Stimulated activated CD4-positive, alpha-beta T cell treated with anti-CD3 and anti-CD28 coated beads, TNF-alpha, amount 100 ng/mL, for 24 hours (primary cell): ENCODE measurements at places on chromosomes 6 and 20.

DNA sequence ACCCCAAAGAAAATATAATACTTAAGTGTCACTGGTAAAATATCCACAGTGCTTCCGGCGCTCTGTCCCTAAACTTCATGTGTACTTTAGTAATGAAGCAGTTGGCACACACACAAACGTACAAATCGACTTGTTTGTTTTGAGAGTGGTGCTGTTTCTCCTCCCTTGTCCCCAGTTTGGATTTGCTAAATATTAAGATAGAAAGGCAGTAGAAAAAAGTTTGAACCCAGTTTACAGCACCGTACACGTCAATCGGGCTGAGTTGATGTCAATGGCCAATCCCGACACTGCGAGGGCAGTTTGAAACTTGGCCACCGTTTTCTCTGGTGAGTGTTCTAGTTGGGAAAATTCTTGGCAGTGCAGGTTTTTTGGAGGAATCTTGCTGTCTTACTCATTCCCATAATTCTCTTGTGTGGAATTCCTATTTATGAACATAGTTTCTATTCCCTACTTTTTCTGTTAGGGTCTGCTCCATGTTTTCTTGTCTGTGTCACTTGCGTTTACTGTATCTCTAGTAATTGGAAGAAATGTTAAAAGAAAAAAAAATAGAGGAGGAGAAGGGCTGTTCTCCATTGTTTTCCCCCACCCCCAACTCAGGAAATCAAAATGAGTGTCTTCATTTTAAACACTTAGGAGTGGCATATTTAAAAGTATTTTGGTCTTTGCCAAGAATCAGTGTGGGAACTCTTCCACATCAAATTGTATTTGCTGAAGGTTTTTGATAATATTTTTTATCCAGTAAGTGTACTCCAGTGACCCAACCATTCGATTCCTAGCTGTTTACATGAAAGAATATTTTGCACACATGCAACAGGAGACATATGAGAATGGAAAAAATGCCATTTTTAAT, 72.3 kb downstream of the OR2B2 start:
- no peak for DNase-seq

GRCh38 chr6:21413428-21413827, 180.1 kb upstream of the SOX4 start:
- no peak for DNase-seq

GRCh38 chr6:20699402-20699801, 165.1 kb downstream of the CDKAL1 start:
- DNase-seq: no peak

DNA sequence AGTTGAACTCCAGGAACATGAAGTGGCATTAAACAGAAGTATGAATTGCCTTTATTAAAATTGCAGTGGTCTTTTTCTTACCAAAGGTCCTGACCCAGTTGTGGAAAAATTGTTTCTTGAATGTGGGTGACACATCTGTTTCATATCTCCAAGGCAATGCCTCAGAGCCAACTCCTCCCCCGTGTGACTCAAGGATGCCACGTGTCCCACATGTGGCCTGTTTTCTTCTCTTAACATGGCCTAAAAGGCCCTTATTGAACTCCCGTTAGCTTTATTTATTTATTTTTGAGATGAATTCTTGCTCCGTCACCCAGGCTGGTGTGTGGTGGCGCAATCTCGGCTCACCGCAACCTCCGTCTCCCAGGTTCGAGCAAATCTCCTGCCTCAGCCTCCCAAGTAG, 128.4 kb upstream of the ESR1 start:
- peak; percentile 34 for DNase-seq

DNA sequence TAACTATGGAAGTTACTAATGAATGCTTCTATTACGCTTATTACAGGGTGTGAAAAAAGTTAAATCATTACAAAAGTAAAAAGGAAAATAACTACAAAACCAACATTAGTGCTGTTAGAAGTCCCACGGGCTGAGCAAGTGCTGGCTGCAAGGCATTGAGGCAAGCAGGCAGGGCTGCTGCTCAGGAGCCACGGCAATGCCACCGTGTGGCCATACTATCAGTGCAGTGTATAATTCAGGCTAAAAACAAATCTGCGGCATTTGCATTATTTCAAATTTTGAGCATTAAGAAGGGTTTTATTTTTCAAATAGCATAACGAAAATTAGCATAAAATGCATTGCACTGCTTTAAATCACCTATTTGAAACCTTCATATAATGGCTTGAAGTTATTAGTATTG, 17.1 kb downstream of the IFNGR1 start:
- DNase-seq: no peak

GRCh38 chr6:13380761-13381160, 52.4 kb upstream of the TBC1D7 start:
- no peak for DNase-seq

DNA sequence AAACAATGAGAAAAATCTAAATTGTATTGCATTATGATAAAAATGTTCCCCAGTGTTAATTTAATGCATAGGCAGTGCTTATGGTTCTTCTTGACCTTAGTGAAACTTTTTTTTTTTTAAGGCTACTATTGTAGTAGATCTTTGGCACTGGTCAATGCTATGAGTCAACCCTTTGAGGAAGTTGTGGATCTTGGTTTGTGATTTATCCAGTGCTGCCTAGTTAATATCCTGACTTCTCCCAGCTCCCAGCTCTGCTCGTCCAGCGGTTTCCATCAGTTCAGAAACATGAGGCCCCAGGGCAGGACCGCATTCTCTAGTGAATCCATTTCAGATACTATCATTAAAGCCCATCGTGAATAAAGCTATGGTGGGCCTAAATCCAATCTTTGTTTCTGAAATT, 364.5 kb upstream of the JARID2 start:
- DNase-seq: no peak

GRCh38 chr6:83852528-83853177, 507 bp upstream of the RIPPLY2 start:
- no peak for DNase-seq

- no peak for DNase-seq
Observed at GRCh38 chr6:122800906-122801305, 11.8 kb downstream of the SMPDL3A start.

- no peak for DNase-seq
Observed at GRCh38 chr6:29679962-29680361, 990 bp downstream of the ZFP57 start.

- no peak for DNase-seq
Observed at GRCh38 chr6:494394-494793, 102.8 kb downstream of the IRF4 start.

DNA sequence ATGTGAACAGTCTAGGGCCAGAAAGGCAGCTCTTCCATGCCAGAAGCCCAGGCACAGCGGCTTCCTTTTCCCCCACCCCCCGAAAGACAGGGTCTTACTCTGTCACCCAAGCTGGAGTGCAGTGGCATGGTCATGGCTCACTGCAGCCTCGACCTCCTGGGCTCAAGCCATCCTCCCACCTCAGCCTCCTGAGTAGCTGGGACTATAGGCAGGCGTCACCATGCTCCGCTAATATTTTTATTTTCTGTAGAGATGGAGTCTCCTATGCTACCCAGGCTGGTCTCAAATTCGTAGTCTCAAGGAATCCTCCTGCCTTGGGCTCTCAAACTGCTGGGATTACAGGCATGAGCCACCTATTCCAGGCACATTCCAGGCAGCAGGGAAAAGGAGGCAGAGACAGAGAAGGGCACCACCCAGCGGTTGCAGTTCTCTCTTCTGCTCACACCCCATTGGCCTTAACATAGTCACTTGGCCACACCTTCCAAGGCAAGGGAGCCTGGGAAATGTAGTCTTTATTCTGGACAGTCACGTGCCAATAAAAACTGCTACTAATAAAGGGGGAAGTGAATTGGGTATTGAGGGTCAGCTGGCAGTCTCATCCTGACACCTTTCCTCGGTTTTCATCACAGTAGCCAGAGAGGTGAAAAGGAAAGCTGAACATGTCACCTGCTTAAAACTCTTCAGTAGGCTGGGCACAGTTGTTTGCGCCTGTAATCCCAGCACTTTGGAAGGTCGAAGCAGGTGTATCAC, 205.9 kb downstream of the ZMYND8 start:
- DNase-seq: no peak

- DNase-seq: no peak
Observed at GRCh38 chr6:45721665-45722064, 294.0 kb downstream of the CLIC5 start.

DNA sequence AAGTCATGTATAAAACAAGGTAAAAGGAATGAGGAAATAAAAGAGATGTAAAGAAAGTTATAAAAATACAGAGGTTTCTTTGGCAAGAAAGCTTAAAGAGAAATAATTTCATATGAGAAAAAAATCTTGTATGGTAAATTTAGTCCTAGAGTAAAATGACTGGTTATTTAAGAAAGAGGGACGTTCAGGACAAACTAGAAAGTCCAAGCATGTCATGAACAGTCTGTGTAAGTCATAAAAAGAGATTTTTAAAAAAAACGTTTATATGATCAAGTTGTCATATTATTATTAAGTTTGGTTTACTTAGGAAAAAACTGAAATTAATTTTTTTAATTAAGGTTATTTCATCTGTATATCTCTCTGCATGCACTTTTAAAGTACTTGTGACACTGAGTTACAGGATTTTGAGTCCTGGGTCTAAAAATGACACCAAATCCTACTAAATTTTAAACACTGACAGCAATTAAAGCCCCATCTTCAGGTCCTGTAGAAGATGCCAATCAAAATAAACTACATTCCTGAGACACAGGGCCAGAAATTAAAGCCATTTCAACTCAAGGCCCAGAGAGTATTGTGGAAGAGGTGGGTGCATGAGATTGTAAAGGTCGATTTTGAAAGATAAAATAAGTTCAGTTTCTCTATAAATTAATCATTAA, 62.4 kb downstream of the AGPAT4 start:
- no peak for DNase-seq

- no peak for DNase-seq
Observed at GRCh38 chr6:14792118-14792955, 453.5 kb upstream of the JARID2 start.

DNA sequence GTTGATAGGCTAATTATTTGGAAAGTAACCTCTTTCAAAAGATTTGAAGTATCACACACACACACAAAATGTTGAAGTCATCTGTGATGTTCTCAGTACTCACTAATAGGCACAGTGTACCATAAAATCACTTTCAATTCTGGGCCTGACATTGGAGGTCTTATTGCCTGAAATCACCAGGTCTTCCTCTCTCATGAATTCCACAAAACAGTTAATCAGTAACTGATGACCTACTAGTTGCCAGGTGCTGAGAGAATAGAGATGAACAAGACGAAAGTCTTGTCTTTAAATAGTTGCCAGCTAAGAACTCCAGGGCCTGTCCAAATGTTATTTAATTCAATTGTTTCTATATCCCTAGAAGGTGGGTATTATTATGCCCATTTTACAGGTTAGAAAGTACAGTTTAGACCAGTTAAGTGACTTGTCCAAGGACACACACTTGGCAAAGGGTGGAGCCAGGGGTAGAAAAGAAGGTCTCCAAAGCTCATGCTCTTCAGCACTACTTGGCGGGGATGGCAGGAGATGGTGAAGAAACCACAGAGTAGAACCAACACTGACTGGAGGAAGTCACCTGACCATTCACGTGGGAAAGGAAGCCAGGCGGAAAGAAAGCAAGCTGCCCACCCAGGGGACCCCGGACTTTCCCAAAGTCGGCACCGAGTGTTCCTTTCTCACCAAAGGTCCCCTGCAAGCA, 116.4 kb downstream of the KIF6 start:
- DNase-seq: no peak

GRCh38 chr20:1868856-1869255, 26.4 kb upstream of the SIRPA start:
- DNase-seq: no peak

- no peak for DNase-seq
Observed at GRCh38 chr20:36043441-36043840, 75.1 kb downstream of the CNBD2 start.

DNA sequence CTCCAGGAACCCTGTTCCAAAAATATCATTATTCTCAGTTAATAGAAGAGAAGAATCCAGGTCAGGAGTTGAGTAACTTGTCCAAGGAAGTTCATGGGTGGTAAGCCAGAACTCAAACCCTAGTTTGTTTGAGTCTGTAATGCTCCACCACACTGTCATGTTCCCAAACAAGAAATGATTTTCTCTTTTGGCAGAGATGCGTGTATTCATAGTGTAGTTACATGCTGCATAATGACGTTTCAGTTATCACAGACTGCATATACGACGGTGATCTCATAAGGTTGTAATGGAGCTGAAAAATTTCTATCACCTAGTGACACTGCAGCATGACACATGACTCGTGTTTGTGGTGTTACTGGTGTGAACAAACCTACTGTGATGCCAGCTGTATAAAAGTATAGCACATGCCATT, 102.6 kb downstream of the TULP4 start:
- DNase-seq: no peak

DNA sequence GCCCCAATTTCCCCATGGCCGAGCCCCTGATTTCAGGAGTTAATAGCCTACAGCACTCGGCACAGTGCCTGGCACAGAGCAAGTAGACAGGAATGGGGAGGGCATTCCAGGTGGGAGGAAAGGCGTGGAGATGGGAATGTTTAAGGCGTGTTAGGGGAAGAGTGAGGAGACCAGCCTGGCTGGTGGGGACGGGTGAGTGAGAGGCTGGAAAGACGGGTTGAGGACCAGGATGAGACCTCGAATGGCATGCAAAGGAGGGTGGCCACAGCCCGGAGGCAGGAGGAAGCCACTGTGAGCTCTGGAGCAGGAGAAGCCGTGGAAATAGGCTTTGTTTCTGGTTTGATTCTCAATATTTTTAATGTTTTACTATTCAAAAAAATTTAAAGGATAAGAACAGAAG, 49.5 kb downstream of the CEBPB start:
- DNase-seq: no peak

GRCh38 chr6:111329882-111330633, 153.0 kb downstream of the REV3L start:
- no peak for DNase-seq

DNA sequence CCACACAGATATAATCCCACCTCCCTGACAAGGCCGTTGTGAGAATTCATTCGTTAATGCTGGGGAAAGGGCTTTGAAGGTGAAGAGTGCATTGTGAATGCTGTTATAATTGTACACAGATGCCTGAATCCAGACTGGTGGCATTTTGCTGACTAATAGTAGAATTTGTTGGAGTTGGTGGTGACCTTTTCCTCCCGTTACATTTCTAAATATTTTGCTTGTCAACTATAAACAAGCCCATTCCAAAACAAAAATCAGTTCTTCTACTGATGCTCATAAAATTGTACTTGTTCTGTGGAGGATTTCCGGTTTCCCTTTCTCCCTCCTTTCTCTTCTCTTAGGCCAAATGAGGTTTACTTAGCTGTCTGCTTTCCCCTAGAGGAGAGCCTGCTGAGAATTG, 253.1 kb upstream of the SUPT3H start:
- no peak for DNase-seq

GRCh38 chr6:41200901-41201763, at the start of gene TREML2:
TREML2 (minus strand) TSS chr6:41201149; CDS start chr6:41201008, 141 bp downstream.
- no peak for DNase-seq

DNA sequence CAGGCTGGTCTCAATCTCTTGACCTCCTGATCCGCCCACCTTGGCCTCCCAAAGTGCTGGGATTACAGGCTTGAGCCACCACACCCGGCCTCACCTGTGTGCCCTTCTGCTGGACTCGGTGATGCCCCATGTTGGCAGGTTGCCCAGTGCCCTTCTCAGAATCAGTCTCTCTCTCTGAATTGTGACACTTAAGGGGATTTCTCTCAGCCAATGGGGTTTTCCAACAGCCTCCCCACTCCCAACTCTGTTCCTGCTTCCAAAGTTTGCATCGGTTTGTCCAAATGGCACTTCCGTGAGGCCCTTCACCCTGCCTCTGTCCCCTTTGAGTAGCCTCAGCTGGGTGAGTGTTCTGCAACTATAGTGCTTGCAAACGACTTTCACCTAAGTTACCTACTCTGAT, 3.1 kb upstream of the MRPS10 start:
- no peak for DNase-seq
